ENCODE measurements at places on chromosomes 16 and 17.

DNA sequence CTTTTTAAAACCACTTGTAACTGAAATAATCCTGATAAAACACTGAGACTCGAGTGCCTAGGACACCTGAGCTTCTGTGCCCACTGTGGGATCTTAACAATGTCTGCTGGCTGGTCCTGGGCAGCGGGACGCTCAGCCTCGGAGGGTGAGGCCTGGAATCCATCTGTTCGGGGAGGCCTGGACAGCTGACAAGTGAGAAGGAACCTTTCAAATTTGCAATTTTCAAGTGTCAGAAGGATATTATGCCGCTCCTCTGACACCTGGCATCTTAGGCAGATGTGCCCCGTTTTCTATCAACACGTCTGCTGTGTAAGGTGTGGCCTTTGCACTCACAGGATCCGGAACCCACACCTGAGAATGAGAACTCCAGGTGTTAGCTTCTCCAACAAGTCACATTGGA lies 33.1 kb upstream of the C16orf78 start:
- DNase-seq, result no peak

GRCh38 chr16:85168732-85169256 lies 56.5 kb upstream of the CIBAR2 start:
- no peak for DNase-seq

DNA sequence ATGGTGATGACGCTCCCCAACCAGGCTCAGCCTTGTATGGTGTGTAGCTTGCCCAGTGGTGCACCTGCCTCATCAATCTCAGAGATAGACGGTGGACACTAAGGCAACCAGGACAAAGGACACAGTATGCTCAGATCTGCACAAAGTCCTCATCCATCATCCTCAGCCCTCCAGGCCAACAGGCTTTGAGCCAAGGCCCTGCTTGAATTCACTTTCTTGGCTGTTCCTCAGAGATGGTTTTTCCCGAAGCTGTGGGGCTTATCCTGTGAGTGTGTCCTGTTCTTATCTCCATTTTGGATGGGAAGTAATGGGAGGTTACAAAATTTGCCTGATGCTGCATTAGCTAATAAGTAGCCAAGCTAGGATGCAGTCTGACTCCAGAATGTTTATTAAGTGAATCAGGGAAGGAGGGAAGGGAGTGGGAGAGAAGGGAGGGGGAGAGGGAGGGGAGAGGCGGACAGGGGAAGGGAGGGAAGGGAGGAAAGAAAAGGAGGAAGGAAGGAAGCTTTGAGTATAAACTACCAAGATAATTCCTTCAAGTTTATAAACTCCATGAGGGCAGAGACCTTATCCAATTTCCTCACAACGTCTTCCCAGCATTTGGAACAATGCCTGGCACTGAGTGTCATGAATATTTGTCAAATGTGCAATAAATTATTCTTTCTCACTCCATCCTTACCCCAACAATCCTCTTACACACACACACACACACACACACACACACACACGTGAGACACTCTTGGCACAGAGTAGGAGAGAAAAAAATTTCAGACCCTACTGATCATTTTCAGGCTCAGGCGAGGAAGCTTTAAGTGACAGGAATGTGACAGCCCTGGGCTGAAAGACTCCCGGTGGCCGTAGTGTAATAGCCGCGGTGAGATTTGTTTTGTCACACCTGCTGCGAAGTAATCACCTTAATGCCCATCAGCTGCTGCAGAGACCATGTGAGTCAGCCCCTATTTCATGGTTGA lies 84.3 kb downstream of the BMERB1 start:
- DNase-seq, result no peak

GRCh38 chr16:2473446-2473926 lies 1.4 kb upstream of the TBC1D24 start:
- no peak for DNase-seq

GRCh38 chr17:27473748-27474609 lies 17.7 kb downstream of the KSR1 start:
- no peak for DNase-seq

DNA sequence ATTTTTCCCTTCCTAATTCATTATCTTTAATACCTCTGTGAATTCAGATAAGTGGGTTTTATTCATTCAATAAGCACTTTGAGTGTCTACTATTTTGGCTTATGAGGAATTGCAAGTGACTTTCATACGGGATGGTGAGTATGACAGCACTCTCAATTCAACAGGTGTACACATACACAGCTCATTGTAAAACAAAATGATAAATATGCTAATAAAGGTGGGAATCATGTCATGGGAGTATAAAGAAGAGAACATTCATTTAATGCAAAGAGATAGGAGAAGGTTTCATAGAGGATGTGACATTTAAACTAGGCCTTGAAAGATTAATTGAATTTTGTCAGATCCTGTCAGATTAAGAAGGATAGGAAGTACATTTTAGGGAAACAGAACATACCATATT lies 19.4 kb downstream of the NACA2 start:
- DNase-seq, result no peak

- no peak for DNase-seq
Observed at GRCh38 chr16:20372701-20373100, 20.2 kb upstream of the UMOD start.

GRCh38 chr16:55021595-55022475 lies 91.2 kb downstream of the IRX5 start:
- peak; percentile 72 for DNase-seq

DNA sequence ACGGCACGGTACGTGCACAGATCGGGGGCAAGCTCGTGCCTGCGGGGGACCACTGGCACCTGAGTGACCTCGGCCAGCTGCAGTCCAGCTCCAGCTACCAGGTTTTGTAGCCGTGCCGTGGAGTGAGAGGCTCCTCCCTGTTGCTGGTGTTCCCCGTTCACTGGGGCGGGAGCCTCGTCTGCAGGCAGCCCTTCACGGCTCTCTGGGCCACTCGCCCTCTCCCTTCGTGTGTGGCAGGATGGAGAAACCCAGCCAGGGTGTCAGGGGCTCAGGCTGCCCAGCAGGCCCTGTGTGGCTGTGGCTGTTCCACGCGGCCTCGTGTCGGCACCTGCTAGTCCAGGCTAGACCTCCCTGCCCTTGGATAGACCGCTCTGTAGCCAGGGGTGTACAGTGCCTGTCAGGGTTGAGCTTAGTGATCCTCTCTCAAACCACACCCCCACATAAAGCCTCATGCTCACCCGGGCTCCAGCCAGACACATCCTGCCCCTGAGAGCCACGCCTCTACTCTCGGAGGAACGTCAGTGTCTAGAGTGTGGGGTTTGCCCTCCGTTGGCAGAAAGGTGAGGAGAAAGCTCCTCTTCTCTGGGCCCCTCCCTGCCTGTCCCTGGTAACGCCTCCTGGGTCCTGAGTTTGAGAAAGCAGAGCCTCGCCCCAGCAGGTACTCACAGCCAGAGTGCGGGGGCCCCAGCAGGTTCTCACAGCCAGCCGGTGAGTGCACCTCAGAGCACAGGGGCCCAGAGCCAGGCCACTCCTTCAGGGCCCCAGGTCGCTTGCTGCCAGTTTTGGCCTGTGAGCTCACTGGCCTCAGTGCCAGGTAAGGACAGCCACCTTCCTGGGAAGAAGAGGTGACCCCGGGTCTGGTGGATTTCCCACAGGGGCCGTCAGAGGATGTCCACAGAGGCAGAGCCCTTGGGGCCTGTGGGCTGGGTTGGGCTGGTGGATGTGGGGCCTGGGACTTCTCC lies 27.7 kb downstream of the NME3 start:
- no peak for DNase-seq

DNA sequence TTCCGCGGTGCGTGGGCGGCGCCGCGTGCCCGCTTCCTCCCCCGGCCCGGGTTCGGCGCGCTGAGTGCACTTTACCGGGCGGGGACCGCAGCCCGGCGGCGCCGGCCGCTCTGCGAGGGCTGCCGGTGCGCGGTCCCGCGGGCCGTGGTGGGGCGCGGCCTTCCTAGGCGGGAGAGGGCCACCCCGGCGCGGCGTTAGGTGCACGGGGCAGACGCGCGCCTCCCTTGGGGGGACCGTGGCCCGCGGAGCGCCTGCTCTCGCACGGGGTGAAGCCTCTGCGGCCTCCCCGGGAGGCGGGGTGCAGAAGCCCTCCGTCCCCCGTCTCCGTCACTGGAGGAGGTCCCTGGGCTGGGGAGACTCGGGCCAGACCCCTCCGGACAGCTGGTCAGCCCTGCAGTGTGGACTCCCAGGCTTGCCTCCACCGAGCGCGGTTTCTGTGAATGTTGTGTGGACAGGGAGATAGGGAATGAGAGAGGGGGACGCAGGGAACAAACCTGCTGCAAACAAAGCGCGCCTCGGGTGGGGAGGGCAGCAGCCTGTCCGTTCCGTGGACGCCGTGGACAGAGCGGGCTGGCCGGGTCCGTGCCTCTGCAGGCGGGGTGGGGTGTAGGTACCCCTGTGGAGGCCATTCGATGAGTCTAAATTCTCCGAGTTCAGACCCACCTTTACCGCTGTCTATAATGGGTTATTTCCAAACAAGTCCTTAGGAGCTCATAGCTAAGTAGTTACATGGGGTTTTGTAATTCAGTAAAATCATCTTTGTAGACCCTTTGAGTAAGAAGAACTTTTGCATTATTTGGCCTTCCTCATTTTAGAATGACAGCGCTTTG lies 721 bp downstream of the TBCD start:
- peak; percentile 22 for DNase-seq

- DNase-seq, result no peak
Observed at GRCh38 chr16:62363501-62363900, 327.3 kb upstream of the CDH8 start.

- DNase-seq, result no peak
Observed at GRCh38 chr16:2325791-2326190, 14.7 kb downstream of the ABCA3 start.

DNA sequence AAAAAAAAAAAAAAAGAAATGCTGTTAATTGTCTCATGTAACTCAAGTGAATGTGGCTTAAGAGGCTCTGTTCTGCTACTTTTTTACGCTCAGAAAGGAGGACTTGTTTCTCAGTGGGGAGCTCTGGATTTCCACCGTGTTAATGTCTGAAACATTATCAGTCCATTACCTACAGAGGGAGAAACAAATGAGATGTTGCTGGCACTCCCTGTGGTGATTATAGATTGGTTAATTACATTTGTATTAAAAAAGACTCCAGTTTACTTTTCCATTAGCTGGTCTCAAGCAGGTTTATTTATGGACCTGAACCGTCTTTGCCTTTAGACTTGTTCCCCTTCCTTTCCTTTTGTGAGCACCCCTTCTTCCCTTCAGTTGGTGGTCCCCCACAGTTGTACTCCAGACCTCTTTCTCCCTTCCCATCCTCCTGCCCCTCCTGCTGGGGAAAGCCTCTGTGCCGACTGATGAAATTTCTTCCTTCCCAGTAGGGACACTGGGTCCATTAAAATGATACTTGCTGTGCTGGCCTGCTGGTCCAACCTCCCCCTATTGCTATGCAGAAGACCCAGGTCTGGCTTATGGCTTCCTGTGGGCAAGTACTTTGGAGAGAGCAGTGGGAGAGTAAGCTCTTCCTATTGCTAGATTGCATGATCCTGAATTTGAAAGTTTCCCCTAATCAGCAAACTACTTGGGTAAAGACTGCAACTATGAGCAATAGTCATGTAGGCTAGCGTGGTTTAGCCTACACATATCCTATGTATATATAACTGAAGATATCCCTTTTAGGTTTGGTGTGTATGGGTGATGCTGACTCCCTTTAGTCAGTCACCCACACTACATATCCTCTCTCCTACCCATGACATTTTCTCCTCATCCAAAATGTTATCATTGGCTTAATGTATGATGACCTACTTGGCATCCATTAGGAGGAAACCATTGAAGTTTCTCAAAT lies 8.1 kb downstream of the CDC6 start:
- DNase-seq, result no peak

DNA sequence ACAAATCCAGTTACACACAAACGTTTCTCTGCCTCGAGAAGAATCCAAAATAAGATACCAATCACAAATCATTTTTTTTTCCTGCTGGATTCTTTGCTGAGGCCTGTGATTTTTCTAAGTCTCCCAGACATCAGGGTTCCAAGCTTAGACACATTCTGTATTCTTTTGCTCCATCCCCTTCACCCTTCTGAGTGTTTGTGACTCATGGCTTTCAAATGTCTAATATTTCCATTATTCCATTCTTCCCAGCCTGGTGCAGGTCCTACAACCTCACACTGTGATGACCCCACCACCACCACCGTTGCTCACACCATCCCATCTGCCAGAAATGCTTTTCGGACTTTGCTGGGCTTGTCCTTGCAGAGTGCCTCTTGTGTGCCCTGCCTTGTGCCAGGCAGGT lies 480.1 kb downstream of the SOX9 start:
- no peak for DNase-seq

- no peak for DNase-seq
Observed at GRCh38 chr16:89265647-89266046, 48.1 kb downstream of the ZNF778 start.

DNA sequence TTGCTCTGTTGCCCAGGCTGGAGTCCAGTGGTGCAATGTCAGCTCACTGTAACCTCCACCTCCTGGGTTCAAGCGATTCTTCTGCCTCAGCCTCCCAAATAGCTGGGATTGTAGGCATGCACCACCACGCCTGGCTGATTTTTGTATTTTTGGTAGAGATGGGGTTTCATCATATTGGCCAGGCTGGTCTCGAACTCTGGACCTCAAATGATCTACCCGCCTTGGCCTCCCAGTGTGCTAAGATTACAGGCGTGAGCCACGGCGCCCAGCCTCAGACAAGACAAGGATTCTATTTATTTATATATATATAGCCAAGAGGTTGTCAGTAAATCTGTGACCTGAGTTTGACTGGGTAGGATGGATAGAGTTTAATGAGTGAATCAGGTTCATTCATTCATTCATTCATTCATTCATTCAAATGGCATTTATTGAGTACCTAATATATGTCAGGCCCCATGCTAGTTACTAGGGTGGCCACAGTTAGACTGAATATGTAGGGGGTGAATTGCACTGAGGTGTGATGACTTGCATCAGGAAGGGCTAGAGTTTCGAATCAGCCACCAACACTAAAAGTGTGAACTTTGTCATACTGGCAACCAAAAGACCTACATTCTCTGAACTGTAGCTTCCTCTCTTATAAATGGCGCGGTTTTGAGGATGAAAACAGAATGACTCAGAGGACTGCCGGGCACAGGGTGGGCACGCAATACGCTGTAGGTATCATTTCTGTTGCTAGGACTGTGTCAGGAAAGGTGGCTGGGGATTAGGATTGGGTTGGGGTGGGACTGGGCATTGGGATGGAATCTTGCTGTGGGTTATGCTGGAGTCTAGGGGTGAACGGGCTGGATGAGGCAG lies 37.8 kb downstream of the ITGAE start:
- DNase-seq, result peak; percentile 21

- DNase-seq, result no peak
Observed at GRCh38 chr17:64058621-64059020, 38.2 kb upstream of the ICAM2 start.

GRCh38 chr17:41553176-41553575 lies 18.7 kb downstream of the KRT9 start:
- no peak for DNase-seq

Measured in SW480 (cell line).